ENCODE measurements at places on chromosomes 7 and 10. TPM values are rescaled to one million over a fixed set of nuclear protein-coding genes. Genes with fewer than 3 reads are reported as not detected.

Gene IPMK
- 7.0 TPM for total RNA-seq

Gene PARG
- total RNA-seq, result 43.9 TPM

Gene SFTPD
- under 0.01 TPM for total RNA-seq

Gene TRPV5
- total RNA-seq, result not detected

Gene MMP21
- total RNA-seq, result not detected

Gene PIP
- total RNA-seq, result not detected

Gene GIMAP4
- total RNA-seq, result 2.2 TPM

Gene WEE2
- total RNA-seq, result not detected
